ENCODE measurements at places on chromosomes 7 and 10.

DNA sequence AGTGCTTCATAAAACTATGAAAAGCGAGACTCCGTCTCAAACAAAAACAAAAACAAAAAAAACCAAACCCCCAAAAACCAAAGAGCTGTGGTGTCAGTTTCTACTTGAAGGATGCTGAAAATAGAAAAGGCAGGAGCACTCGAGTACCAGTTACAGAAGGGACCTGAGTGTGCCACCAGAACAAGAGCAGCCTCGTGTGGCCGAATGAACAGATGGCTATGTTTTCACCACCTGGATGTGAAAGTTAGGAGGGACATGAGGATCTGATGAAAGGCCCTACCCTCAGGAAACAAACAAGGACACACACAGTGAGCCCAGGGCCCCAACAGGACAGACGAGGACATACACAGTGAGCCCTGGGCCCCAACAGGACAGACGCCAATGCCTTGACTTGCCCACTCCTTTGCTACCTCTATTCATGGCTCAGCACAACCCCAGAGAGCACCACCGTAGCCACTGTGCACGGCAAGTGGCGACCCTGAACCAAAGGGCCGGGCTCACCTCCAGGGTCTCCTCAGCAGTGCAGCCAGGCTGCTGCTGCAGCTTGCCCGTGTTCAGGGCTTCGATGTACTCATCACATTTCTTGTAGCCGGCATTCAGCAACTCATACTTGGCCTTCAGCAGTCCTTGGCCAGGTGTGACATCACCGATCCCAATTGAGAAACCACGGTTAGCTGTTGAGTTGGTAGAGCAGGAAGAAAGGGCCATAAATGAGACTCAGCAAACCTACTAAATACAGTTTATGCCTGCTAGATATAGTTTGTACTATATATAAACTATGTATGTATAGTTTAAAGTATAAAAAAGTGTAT, 24.9 kb downstream of the POLR3A start:
- no peak for DNase-seq

DNA sequence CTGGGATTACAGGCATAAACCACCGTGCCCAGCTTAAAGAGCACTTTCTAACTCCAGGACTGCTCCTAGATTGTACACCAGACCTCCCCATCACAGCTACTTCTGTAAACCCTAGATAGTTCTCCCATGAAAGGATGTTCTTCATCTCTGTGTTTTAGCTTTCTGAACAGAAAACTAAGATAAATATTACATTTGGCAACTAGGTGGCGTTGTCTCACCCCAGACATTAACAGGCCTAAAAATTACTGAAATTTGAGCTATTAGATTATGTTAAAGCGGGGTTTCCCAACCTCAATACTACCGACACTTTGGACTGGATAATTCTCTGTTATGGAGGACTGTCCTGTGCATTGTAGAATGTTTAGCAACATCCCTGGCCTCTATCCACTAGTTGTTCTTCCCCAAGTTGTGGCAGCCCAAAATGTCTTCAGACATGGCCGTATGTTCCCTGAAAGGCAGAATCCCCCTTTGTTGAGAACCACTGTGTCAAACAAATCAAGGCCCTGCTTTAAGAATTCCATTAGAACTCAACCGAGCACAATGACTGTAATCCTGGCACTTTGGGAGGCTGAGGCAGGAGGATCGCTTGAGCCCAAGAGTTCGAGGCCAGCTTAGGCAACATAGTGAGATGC, 19.1 kb downstream of the ATOH7 start:
- DNase-seq = peak; percentile 45

- peak; percentile 64 for DNase-seq
Measured at GRCh38 chr10:21494191-21495001, 31.1 kb downstream of the SKIDA1 start.

DNA sequence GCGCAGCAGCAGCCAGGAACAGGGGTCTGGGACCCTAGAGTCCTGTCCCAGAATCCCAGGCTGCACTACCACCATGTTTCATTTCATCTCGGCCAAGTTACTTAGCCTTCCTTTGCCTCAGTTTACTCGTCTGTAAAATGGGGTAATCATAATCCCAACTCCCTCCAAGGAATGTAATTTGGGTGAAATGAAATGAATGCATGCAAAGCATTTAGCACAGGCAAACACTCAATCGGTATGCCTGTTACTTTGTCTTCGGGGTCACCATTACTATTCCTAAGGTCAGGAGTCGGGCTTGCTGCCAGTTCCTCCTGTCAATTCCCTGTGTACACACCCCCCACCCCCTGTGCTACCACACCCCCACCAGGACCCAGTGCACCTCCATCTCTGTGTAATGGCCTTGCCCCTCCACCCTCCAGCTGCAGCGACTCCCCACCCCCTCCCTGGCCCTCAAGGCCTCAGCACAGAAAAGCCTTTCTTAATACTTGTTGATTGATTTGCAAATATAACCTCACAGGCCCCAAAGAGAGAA, 1.7 kb downstream of the TNS3 start:
- no peak for DNase-seq

DNA sequence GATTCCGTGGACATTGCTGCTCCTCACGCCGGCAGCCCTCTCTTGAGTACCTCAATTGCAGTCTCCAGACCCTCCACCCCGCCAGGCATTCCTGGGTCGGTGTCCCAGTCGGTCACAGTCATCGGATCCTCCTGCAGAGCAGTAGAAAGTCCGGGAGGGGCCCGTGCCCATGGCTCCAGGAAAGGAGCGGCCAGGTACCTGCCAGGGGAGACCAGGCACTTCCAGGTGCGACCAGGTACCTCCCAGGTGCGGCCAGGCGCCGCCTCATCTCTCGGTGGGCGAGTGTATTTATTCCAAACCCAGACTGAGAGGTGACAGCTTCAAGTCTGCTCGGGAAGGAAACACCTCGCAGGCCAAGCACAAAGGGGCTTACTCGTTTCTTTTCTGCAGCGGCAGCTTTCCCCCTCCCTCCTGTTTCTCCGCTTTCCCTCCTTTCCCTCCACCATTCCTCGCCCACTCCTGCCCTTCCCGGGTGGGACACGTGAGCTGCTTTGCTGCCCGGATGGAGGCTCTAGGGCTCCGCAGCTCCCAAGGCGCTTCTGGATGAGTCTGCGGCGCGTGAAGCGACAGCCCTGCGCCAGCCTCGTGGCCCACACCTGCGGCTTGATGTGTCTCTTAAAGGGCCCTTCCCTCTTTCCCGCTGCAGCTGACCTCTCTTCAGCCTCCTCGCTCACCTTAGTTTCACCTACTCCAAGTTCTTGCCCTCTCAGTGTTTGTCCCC, 39.4 kb upstream of the AGK start:
- DNase-seq = peak; percentile 6

DNA sequence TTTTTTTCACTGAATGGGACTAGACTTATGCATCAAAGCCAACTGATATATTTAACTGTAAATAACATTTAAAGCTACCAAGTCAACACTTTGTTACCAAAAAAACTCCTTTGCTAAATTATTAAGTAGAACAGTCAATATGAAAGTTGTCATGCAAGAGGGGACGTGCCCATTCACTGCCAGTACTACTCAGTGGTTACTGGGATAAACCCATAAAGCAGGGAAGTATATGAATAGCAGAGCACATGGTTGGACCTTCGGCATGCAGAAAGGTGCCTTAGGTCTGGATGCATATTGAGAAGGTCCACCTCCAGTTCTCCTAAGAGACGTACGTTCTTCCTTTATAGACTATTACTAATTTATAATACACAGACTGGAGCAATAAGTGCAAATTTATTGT, 120.1 kb downstream of the SVOPL start:
- no peak for DNase-seq

- peak; percentile 58 for DNase-seq
Measured at GRCh38 chr10:8402576-8402975, 348.1 kb downstream of the GATA3 start.

DNA sequence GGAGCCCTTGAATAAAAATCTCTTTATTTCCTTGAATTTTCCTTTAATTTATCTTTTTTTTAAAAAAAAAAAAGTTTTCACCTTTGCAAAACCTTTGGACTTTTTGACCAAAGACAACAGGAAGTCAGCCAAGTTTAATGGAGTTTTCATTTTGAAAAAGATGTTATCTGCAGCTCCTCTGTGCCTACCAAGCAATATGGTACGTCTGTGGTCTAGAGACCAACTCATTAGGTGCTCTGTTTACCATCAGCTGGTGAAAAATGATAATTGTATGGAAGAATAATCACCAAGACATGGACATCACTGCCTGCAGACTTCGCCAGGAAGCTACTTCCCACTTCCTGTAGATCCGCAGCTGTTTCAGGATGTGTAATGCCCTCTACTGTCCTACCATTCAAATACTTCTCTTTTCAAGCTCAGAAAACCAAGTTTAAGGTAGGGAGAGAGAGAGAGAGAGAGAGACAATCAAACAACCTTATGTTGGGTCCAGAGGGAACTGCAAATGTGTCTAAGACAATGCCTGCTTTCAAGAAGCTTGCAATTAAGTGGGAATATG, 18.7 kb downstream of the PLXNA4 start:
- DNase-seq = no peak

GRCh38 chr7:17340655-17341054, 42.2 kb downstream of the AHR start:
- no peak for DNase-seq

GRCh38 chr7:112167147-112167546, 39.1 kb downstream of the DOCK4 start:
- no peak for DNase-seq

All from common myeloid progenitor, CD34-positive (primary cell).